ENCODE measurements at places on chromosomes 1 and 21. TPM values are rescaled to one million over a fixed set of nuclear protein-coding genes. Genes with fewer than 3 reads are reported as not detected.

- no peaks in the 10 kb centered on the region for H3K36me3 ChIP-seq
- H3K27ac ChIP-seq: no peak overlapping the region
- H3K4me3 ChIP-seq: no peak overlapping the region
- no peaks in the 10 kb centered on the region for H3K27me3 ChIP-seq
- DNase-seq: no peak
These were observed 38.0 kb downstream of the JAK1 start for GRCh38 chr1:64928325-64928724.

DNA sequence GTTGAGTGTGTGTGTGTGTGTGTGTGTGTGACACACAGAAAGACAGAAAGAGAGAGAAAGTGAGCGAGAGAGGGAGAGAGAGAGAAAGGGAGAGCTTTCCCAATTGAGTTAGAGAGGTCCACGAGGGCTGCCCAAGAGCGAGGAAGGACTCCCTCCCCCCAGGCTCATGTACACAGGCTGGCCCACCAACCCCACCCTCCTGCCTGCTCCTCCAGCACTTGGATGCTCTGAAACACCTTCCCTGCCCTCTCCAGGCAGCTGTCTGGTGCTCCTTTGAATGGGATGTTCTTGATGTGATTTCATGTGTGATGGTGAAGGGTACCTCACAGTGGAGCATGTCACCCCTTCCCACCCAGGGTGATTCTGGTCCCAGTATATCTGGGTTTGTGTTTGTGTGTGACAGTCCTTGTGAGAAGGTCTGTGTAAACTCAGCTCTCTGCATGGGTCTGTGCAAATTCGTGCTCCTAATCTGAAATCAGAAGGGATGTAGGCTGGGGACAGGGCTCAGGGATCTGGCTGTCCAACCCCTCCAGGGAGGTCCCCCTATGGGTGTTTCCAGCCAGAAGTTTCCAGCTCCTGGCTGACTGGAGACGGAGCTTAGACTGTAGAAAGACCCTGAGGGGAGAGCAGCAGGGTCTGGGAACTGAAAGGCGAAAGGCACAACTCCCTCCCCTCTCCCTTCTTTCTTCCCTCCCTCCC lies 6.8 kb upstream of the PEAR1 start:
- no peak overlapping the region for H3K4me3 ChIP-seq
- H3K36me3 ChIP-seq: no peaks in the 10 kb centered on the region
- no peak overlapping the region for H3K27ac ChIP-seq
- H3K4me1 ChIP-seq: no peaks in the 10 kb centered on the region
- no peaks in the 10 kb centered on the region for H3K27me3 ChIP-seq
- DNase-seq: no peak

- H3K4me1 ChIP-seq: peaks cover 33% of the 10 kb centered on the region
- peak overlapping the region; percentile 66 for H3K27ac ChIP-seq
- no peak for DNase-seq
- H3K36me3 ChIP-seq: peaks cover 12% of the 10 kb centered on the region
- H3K4me3 ChIP-seq: no peak overlapping the region
These were observed 141.7 kb downstream of the GALNT2 start for GRCh38 chr1:230208619-230209261.

DNA sequence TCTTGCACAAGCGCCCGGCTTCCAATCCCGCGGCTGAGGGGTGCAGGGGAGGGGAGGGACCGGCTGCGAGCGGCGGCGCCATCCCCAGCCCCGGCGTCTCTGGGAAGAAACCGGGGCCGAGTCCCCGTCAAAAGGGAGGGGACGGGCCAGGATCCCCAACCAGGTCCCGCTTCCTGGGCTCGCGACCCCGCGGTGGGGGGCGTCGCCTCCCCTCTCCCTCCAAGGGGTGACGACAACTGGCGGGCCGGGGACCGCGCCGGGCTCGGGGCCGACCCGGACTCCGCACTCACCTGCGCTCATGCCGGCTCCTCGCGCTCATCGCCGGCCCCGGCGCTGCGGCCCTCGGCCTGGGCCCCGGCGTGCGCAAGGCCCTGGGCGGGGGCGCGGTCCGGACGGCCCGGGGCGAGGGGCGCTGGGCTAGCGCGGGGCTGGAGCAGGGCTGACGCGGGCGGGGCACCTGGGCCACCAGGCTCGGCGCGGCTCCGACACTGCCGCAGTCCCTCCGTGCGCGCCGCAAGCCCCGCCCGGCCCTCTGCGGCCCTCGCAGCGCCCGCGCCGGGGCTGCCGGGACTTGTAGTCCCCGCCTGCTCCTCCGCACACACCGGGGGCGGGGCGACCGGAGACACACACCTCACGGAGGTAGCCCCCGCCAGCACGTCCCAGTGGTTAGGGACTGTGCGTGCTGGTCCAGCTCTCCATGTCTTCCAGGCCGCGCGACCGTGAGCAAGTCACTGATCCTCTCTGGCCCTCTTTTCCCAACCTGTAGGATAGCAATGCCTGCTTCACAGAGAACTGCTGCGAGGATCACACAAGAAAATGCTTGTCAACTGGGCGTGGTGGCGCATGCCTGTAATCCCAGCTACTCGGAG lies at the start of gene ATP13A2:
Gene ATP13A2, minus strand, starts transcription at position 490 of the 869 bp plus-strand sequence. Its CDS starts 190 bp downstream, at position 300.
- DNase-seq: peak; percentile 93
- peak within 1 kb of the TSS; percentile 87 for H3K4me3 ChIP-seq
- H3K27ac ChIP-seq: peak within 1 kb of the TSS; percentile 86
- no peaks in the 10 kb centered on the region for H3K36me3 ChIP-seq
- H3K4me1 ChIP-seq: peaks cover 31% of the 10 kb centered on the region

DNA sequence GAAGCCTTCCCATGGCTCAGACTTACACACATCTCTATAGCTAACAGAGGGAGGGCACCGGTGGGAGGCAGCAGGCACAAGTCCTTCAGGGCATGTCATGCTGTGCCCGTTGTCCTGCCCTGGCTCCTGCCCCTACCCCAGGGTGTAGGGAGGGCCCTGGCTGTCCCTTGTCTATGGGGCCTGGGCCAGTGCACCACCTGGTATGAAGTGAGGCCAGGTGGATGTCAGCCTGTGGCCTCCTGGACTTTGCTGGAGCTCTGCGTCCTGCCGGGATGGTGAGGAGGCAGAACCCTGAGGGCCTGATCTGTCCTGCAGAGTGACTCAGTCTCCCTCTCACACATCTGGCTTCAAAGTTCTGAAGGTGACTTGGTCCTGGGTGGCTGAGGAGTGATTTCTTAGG lies 47.3 kb upstream of the GPR37L1 start:
- no peak overlapping the region for H3K27ac ChIP-seq
- DNase-seq: no peak
- no peaks in the 10 kb centered on the region for H3K4me1 ChIP-seq
- H3K27me3 ChIP-seq: no peaks in the 10 kb centered on the region
- H3K36me3 ChIP-seq: no peaks in the 10 kb centered on the region

- peaks cover 44% of the 10 kb centered on the region for H3K4me1 ChIP-seq
- peak; percentile 74 for DNase-seq
- no peak overlapping the region for H3K27ac ChIP-seq
These were observed 119.2 kb upstream of the IPO9 start for GRCh38 chr1:201709564-201710295.

- peaks cover 5% of the 10 kb centered on the region for H3K4me1 ChIP-seq
- H3K27ac ChIP-seq: no peak overlapping the region
- DNase-seq: no peak
- H3K27me3 ChIP-seq: no peaks in the 10 kb centered on the region
- no peaks in the 10 kb centered on the region for H3K36me3 ChIP-seq
These were observed 158.5 kb downstream of the DNM3 start for GRCh38 chr1:171999756-172000155.

- no peak overlapping the region for H3K27ac ChIP-seq
- DNase-seq: no peak
- H3K4me3 ChIP-seq: no peak overlapping the region
These were observed 40.2 kb downstream of the PAX7 start for GRCh38 chr1:18670868-18671225.

GRCh38 chr21:17921579-17922530 lies 102.7 kb upstream of the C21orf91 start:
- H3K4me3 ChIP-seq: no peak overlapping the region
- no peaks in the 10 kb centered on the region for H3K36me3 ChIP-seq
- no peak overlapping the region for H3K27ac ChIP-seq
- H3K4me1 ChIP-seq: no peaks in the 10 kb centered on the region
- no peak for DNase-seq

- H3K4me1 ChIP-seq: peaks cover 18% of the 10 kb centered on the region
- H3K27me3 ChIP-seq: no peaks in the 10 kb centered on the region
- no peaks in the 10 kb centered on the region for H3K36me3 ChIP-seq
- DNase-seq: no peak
These were observed 226.5 kb downstream of the SDCCAG8 start for GRCh38 chr1:243482141-243483022.

GRCh38 chr1:3402258-3403010 lies 52.0 kb upstream of the ARHGEF16 start:
- DNase-seq: peak; percentile 69
- no peaks in the 10 kb centered on the region for H3K27me3 ChIP-seq
- peaks cover 10% of the 10 kb centered on the region for H3K4me1 ChIP-seq

DNA sequence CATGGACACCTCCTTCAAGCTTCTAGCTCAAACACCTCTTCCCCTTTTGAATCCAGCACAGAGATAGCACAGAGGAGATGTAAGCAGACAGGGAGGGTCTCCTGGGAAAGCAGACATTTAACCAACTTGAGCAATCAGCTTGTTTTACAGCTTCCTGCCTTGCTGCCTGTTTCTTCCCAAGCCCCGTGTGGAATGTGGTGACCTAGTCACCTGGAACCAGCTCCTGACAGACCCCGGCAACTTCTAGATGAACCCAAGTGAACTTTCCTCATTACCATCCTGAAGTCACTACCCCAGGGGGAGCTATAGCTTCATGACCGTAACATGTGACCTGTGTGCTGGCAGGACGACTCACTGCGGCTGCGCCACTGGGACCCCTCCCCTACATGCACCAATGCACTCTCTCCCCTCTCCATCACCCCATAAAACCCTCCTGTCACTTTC lies 24.1 kb upstream of the TTF2 start:
- H3K27me3 ChIP-seq: no peaks in the 10 kb centered on the region
- H3K4me3 ChIP-seq: no peak overlapping the region
- H3K36me3 ChIP-seq: no peaks in the 10 kb centered on the region
- no peaks in the 10 kb centered on the region for H3K4me1 ChIP-seq
- no peak overlapping the region for H3K27ac ChIP-seq
- no peak for DNase-seq

DNA sequence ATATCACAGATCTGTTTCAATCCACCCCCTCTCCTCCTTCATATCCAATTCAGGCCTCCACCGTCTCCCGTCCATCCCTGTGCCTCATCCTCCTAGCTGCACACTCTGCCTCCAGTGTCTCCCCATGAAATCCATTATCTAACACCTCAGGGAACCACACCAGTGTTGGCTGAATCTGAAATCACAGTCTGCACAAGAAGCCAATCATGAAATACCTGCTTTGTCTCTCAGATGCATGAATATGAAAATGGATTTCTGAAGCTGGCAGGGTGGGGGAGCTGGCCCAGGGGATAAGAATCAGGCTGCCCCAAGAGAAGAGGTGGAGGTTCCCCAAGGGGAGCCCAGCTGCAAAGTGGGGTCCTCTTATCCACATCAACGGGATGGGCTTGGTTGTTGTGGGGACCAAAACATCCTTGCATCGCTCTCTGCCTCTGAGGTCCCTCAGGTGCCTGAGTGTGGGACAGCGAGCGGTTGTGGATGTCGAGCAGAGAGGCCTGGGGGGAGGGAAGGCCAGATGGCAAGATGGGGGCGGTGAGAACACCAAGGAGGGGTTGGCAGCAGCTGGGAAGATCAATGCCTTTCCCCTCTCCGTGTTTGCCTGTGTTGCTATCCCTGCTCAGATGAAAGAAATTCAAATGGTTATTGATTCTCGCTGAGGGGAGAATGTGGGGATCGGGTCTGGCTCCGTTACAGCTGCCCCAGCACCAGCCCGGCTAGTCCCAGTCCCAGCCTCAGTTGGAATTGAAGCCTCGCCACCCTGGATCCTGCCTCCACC lies 237.3 kb upstream of the POU3F1 start:
- H3K27me3 ChIP-seq: no peaks in the 10 kb centered on the region
- no peaks in the 10 kb centered on the region for H3K4me1 ChIP-seq
- DNase-seq: no peak
- H3K4me3 ChIP-seq: no peak overlapping the region
- H3K36me3 ChIP-seq: no peaks in the 10 kb centered on the region

- no peak overlapping the region for H3K4me3 ChIP-seq
- no peak for DNase-seq
- no peaks in the 10 kb centered on the region for H3K4me1 ChIP-seq
- H3K27ac ChIP-seq: no peak overlapping the region
These were observed 13.2 kb downstream of the KIF17 start for GRCh38 chr1:20704390-20705202.

- no peaks in the 10 kb centered on the region for H3K4me1 ChIP-seq
- no peak overlapping the region for H3K4me3 ChIP-seq
- no peak for DNase-seq
- no peaks in the 10 kb centered on the region for H3K36me3 ChIP-seq
These were observed 55.4 kb downstream of the PTPRU start for GRCh38 chr1:29291756-29292155.

- H3K4me3 ChIP-seq: no peak overlapping the region
- H3K27me3 ChIP-seq: no peaks in the 10 kb centered on the region
- no peak overlapping the region for H3K27ac ChIP-seq
These were observed 59.6 kb downstream of the CAMK2N1 start for GRCh38 chr1:20426371-20426770.

GRCh38 chr1:14970115-14970798 lies 183.3 kb upstream of the TMEM51 start:
- no peak for DNase-seq
- H3K27me3 ChIP-seq: no peaks in the 10 kb centered on the region
- peaks cover 14% of the 10 kb centered on the region for H3K4me1 ChIP-seq
- H3K36me3 ChIP-seq: no peaks in the 10 kb centered on the region
- H3K27ac ChIP-seq: peak overlapping the region; percentile 59

- no peak overlapping the region for H3K4me3 ChIP-seq
- DNase-seq: no peak
- no peaks in the 10 kb centered on the region for H3K27me3 ChIP-seq
- peaks cover 37% of the 10 kb centered on the region for H3K4me1 ChIP-seq
These were observed 14.0 kb downstream of the DCST2 start for GRCh38 chr1:155019377-155020245.

GRCh38 chr1:17950728-17951127 lies 156.9 kb upstream of the IGSF21 start:
- no peaks in the 10 kb centered on the region for H3K36me3 ChIP-seq
- H3K27ac ChIP-seq: no peak overlapping the region
- no peak for DNase-seq
- no peak overlapping the region for H3K4me3 ChIP-seq
- no peaks in the 10 kb centered on the region for H3K27me3 ChIP-seq

DNA sequence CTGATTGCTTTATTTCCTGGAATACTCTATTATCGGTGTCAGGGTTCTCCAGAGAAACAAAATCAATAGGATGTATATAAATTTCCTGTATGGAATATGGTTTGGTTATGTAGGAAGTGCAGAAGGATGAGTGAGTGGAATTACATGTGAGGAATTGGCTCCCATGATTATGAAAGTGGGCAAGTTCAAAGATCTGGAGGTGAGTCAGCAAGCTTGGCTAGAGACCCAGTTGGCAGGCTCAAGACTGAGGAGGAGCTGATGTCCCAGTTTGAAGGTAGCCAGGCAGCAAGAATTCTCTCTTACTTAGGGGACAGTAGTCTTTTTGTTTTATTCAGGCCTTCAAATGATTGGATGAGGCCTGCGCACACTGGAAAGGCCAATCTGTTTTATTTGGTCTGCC lies 57.5 kb downstream of the MAP3K7CL start:
- H3K4me1 ChIP-seq: peaks cover 5% of the 10 kb centered on the region
- no peak overlapping the region for H3K4me3 ChIP-seq
- DNase-seq: no peak
- no peaks in the 10 kb centered on the region for H3K36me3 ChIP-seq
- no peak overlapping the region for H3K27ac ChIP-seq

Gene S100A10
- 428 TPM for total RNA-seq

Gene RYR2
- total RNA-seq: 2.9 TPM

Gene UBASH3A
- total RNA-seq: 1.5 TPM

Gene PDZK1IP1
- total RNA-seq: 38.1 TPM

Gene UFC1
- total RNA-seq: 39.0 TPM

Gene HNRNPCL4
- total RNA-seq: not detected

Gene MATN1
- total RNA-seq: not detected
